Activated CD4-positive, alpha-beta T cell treated with anti-CD3 and anti-CD28 coated beads for 4 hours (primary cell): ENCODE measurements at places on chromosomes 1 and 21.

DNA sequence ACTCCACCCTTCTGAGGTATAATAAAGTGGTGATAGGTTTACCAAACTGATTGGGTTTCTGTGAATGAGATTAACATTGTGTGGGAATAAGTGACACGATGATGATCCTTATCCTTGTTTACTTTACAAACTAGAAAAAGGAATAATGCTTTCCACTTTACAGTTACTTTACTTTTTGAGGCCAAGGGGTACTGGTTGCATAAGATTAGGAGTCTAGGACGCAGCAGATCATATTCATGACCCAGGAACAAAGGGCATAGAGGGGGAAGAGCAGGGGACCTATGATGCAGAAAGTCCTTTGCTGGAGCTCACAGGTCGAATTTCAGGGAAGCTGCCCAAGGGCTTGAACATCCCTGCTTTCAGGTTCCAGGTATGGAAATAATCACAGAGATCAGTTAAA lies 20.4 kb downstream of the FGGY start:
- DNase-seq: no peak

GRCh38 chr1:96233422-96233821 lies 488.2 kb upstream of the PTBP2 start:
- no peak for DNase-seq

DNA sequence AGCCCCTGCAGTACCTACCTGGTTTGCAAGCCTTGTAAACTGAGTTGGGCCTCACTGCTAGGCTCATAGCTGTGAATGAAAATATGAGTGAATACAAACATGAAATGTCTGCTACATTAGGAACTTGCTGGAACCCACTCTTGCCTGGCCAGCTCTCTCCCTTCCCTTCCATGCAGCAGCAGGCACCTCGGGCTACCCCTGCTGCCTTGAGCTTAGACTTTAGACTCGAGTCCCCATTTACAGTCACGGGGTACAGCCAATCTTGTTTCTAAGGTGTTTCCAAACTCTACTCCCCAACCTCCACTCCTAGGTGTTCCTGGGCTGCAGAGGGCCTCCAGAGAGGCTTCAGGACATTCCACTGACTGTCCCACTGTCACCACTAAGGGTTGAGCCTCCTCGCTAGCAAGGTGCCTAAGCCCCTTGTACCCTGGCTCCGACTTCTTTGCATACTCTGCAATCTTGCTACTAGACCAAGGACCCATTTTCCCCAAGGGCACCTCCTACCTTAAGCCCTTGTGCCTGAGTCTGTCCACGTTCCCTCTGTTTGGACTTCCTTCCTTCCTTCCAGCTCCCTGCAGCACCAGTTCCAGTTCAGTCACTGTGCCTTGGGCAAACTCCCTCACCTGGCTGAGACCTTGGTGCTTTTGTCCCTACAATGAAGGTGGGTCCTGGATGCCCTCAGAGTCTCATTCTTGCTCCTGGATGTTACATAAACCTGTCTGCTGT lies 36.9 kb downstream of the CDK18 start:
- DNase-seq: no peak

DNA sequence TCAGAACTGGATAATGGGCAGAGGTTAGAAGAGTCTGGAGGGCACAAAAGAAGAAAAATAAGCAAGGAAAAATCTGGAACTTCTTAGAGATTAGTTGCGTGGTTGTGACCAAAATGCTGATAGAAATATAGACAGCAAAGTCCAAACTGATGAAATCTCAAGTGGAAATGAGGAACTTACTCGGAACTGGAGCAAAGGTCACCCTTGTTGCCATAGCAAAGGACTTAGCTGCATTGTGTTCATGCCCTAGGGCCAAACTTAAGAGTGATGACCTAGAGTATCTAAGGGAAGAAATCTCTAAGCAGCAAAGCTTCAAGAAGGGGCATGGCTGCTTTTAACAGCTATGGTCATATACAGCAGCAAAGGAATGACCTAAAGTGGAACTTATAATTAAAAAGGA lies 180.0 kb downstream of the TTLL7 start:
- no peak for DNase-seq

- no peak for DNase-seq
These were observed 2.7 kb downstream of the PRMT2 start for GRCh38 chr21:46637952-46638746.

DNA sequence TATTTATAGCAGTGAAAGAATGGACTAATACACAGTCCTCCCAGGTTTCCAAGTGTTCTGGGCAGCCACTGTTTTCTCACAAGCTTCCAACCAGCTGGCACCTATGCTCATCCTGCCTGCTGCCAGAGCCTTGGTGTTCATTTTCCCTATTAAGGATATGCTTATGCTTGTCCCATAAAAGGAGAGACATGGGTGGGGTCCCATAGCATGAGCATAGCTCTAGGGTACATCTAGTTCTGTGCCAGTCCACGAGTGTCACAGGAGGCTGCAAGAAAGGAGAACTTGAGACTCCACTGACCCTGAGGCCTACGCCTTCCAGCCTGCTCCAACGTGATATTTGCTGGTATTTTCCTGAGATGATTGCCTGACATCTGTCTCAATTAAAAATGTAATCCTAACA lies 192.4 kb upstream of the PTGFR start:
- no peak for DNase-seq

DNA sequence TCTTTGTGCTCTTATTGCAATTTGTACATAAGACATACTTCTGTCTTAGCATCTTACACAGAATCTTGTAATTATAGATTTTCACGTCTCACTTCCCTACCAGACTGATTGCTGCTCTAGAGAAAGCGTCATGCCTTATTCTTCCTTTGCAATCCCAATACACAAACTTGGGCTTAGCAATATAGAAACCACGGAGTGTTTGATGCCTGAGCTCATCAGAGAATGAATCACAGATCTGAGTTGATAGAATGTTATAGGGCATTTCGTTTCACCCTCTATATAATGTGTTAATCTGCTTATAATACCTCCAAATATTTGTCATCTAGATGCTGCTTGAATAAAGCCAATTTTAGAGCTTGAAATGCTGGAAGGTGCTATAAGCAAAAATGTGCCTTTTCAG lies 6.6 kb downstream of the FMO1 start:
- DNase-seq: no peak
